ENCODE measurements at places on chromosomes 16 and 17. TPM values are rescaled to one million over a fixed set of nuclear protein-coding genes. Genes with fewer than 3 reads are reported as not detected.
A peak's percentile ranks its signal among the peaks of the same experiment; 100 is the strongest.

DNA sequence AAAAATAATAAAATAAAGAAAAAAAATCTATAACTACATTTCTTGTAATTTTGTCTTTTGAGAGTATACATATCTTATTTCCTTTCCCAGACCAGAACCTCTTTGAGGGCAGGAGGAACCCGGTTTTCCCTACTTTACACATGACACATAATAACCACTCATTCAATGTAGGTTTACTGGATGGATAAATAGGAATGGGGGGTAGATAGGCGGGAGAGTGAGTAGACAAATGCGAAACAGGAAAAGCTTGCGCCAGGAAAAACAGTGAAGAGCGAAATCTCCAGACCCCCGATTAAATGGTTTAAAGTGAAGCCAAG, 515 bp upstream of the GOSR2 start:
- no peaks in the 10 kb centered on the region for H3K36me3 ChIP-seq
- H3K27me3 ChIP-seq, result no peaks in the 10 kb centered on the region
- H3K27ac ChIP-seq, result peak overlapping the region; percentile 99
- DNase-seq, result no peak

VEZF1 gene
- total RNA-seq, result 44.6 TPM

CTRB2 gene
- not detected for total RNA-seq

DNA sequence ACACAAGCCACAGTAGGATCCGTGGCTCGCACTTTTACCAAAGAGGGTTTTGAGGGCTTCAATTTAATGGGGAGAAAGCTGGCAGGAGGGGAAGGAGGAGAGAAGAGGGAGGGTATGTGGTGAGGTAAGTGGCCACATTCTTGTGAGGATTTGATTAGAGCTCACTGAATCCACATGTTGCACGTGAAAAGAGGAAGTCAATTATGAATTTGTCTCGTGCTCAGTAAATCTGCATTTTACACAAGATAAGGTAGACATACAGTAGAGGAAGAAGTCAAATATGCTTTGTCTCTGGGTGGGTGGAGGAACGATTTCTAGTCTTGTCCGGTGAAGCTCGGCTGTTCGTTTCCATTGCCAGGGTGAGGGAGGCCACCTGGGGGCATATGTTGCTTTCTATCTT, 862 bp downstream of the ZNF232 start:
- peak overlapping the region; percentile 17 for H3K27ac ChIP-seq
- no peak for DNase-seq
- H3K36me3 ChIP-seq, result peaks cover 18% of the 10 kb centered on the region
- H3K4me3 ChIP-seq, result peak overlapping the region; percentile 88
- H3K4me1 ChIP-seq, result peaks cover 30% of the 10 kb centered on the region

DNA sequence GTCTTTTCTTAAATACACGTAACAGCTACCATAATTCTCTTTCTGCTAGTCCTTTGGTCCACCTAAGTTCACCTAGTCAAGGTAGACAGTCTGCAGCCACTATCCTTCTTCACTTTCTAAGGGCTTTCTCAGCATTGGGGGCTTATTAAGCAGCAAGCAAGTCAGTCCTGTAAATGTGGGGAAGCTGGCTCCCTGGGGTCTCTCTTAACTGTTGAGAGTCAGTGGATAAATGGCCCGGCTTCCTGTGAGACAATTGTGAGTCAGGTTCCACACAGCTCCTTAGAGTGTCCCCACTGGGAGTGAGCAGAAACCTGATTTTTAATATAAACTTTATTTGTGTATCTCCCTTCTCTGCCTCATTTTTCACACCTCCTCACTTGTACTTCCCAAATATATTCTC, 132.1 kb downstream of the CDH13 start:
- H3K27ac ChIP-seq, result no peak overlapping the region
- DNase-seq, result no peak
- peaks cover 12% of the 10 kb centered on the region for H3K27me3 ChIP-seq
- H3K36me3 ChIP-seq, result no peaks in the 10 kb centered on the region
- no peak overlapping the region for H3K4me3 ChIP-seq

DNA sequence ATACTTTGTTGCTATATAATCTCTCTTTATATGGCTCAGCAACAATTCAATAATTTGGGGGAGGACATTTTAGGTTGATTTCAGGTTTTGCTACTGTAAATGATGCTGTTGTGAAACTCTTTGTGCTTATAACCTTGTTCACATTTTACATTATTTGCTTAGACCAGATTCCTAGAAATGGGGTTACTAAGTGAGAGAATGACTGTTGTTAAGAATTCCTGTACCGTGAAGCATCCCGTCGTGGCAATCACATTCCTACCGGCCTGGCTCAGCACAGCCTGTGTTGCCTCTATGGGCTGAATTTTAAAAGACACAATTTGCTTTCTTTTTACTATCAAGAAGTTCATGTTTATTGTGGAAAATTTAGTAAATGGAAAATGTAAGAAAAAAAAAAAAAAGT, 31.4 kb downstream of the B9D1 start:
- no peak overlapping the region for H3K4me3 ChIP-seq
- H3K27me3 ChIP-seq, result peaks cover 8% of the 10 kb centered on the region
- H3K4me1 ChIP-seq, result peaks cover 7% of the 10 kb centered on the region

- no peak for DNase-seq
- no peaks in the 10 kb centered on the region for H3K36me3 ChIP-seq
- H3K27me3 ChIP-seq, result no peaks in the 10 kb centered on the region
- H3K27ac ChIP-seq, result no peak overlapping the region
- no peak overlapping the region for H3K4me3 ChIP-seq
Measured at GRCh38 chr17:82070611-82071010, 5.0 kb upstream of the DUS1L start.

- no peak for DNase-seq
- no peak overlapping the region for H3K4me3 ChIP-seq
- H3K27ac ChIP-seq, result peak overlapping the region; percentile 77
- no peaks in the 10 kb centered on the region for H3K4me1 ChIP-seq
- peaks cover 80% of the 10 kb centered on the region for H3K27me3 ChIP-seq
Measured at GRCh38 chr16:86496262-86496928, 13.9 kb upstream of the FOXF1 start.

- H3K27me3 ChIP-seq, result no peaks in the 10 kb centered on the region
- H3K27ac ChIP-seq, result no peak overlapping the region
- no peak for DNase-seq
- H3K36me3 ChIP-seq, result peaks cover 9% of the 10 kb centered on the region
Measured at GRCh38 chr16:31708348-31708747, 165.3 kb upstream of the ZNF267 start.

- H3K36me3 ChIP-seq, result no peaks in the 10 kb centered on the region
- H3K27ac ChIP-seq, result no peak overlapping the region
- peaks cover 8% of the 10 kb centered on the region for H3K4me1 ChIP-seq
- no peak overlapping the region for H3K4me3 ChIP-seq
Measured at GRCh38 chr16:49456763-49457162, 83.2 kb downstream of the C16orf78 start.

Data from activated T-cell treated with anti-CD3 and anti-CD28 coated beads, Interleukin-2, amount 50 U/mL, for 72 hours (primary cell).